Stimulated activated naive CD8-positive, alpha-beta T cell treated with anti-CD3 and anti-CD28 coated beads, Interleukin-15, amount 100 ng/mL, for 72 hours (primary cell): ENCODE measurements at places on chromosomes 5 and 9.

DNA sequence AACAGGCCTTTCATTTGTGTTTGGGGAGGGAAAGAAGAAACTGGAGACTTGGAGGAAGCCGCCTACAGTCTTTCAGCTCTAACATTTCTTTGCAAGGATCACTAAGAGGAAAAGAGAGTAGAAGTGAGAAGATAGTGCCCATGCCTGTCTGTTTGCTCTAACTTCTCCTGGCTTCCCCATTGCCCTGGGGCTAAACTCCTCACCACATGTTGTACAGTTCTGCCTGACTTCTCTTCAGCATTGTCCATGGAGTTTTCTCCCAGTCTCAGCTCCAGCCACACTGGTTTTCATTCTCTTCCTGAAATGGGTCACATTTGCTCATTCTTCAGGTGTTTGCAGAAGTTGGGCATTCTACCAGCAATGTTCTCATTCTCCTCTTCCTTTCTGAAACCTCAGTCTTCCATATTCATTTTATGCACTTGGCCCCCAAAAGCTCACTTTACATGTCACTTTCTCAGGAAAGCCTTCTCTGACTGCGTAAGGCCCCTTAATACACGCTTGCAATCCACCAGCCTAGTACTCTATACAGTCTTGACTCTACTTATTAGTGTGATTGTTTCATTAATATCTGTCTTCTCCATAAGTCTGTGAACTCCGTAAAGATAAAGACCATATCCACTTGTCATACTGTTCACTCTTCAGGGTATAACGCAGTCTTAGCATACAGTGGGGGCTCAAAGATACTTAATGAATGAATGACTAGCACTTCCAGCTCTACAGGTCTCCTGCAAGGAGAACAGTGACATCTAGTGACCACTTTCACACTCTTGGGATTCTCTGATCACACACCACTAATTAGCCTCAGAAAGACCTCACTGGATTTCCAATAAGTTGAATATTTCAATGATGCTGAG is 40.2 kb upstream of the TRIM32 start:
- no peak for DNase-seq

DNA sequence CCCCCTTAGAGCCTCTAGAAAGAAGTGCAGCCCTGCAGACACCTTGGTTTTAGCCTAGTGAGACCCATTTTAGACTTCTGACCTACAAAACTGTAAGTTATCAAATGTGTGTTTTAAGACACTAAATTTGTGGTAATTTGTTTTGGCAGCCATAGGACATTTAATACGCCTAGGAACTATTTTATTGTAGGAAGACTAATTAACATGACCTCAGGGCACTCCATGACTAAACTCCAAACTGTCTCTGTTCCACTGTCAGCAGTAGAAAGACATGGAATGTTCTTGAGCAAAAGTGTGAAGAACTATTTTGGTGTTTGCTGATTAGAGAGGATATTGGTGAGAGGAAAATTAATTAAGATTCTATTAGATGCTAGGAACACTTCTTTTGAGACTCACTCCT is 4.1 kb upstream of the APC start:
- DNase-seq: no peak

DNA sequence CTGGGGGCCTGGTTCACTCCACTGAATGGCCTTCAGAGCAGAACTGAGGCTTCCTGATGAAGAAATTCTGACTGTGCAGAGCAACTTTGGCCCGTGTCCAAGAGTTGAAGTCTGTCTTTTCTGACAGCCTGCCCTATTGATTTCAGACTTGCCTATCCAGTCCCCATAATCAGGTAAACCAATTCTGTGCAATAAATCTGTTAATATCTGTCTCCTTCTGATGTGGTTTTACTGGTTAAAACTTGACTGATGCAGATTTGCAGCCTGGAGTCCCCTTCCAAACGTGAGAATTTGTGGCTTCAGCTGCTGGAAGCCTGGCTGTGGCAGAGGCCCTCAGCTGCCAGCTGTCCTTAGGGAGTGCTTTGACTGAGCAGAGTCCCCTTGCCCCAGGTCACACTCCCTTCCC is 283.9 kb upstream of the ANKRD55 start:
- no peak for DNase-seq

DNA sequence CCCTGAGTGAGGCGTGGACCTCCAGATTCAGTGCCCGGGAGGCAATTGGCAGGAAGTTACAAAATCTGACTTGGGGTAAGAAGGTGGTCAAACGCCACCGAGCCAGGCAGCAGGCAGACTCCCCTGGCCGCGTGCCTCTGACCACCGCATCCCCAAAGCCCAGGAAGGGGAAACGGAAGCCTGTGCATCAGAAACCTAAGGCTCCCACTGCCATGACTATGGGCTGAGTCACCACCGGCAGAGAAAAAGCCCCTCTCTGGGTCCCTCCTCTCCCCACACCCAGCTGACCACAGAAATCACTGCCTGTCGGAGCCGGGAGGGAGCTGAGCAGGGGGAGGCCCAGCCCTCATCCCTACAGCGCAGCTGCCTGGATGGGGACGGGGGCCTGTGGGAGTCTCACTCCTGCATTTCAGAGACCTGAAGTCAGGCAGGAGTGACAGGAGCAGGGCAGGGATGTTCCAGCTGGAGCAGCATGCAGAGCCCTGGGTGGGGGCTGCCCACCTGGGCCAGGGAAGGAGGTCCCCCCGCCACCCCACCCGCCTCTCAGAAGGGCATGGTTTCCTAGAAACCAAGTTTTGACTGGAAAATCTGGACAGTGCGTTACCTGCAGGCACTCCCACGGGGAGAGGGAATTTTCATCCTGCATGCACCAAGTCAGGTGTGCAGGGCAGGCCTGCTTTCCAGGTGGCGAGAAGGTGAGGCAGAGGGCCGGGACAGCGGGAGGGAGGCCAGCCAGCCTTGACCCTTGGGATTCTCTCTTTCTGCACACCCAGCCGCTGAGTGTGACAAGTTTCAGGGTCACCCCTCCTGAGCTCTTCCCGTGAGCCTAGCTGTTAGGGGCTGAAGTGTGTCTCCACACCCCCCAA is 68.2 kb downstream of the LRSAM1 start:
- DNase-seq: peak; percentile 67

DNA sequence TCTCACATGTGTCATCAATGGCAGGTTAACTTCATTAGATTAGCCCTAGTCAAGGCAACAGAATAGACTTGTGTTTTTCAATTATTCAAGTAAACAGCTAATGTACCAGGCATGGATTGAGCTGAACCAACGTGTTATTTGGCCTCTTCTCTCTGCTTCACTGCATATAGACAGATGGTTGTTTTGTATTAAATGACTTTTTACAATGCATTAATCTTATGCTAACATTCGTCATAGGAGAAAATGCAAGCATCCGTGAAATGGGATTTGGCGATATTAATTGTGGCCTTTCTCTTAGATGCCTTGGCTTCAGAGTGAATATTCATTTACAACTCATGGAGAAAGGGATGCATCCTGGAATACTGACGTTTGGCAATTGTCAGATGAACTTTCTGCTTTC is 208.0 kb downstream of the KCTD16 start:
- no peak for DNase-seq

DNA sequence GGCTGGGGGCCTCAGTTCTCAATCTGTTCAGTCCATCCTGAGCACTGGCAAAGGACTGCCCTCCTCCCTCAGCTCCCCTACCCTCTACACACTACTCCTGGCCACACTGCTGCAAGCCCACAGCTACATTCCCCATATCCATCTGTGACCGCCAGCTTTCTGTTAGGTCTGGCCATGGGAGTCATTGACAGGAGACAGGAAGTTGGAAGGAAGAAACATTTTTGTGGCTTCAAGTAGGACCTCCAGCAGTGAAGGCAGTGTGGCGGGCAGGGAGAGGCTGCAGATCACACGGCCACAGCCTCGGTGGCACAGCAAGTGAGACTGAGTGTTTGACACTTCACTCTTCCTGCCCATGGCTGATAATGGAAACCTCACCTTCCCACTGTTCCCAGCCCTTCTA is 55.9 kb downstream of the SECISBP2 start:
- DNase-seq: no peak

GRCh38 chr5:1668141-1668721 is 131.4 kb downstream of the MRPL36 start:
- DNase-seq: no peak
